A172 (cell line): ENCODE measurements at places on chromosomes 7 and 10. TPM values are rescaled to one million over a fixed set of nuclear protein-coding genes. Genes with fewer than 3 reads are reported as not detected.

ITIH5 gene
- 0.09 and 0.14 TPM in 2 replicates for total RNA-seq

IQUB gene
- 0.22 and 0.46 TPM in 2 replicates for total RNA-seq

ANKRD16 gene
- total RNA-seq: 14.0 and 14.6 TPM in 2 replicates

GJC3 gene
- total RNA-seq: not detected in 2 replicates

GPRIN2 gene
- not detected in 2 replicates for total RNA-seq

C10orf105 gene
- not detected in 2 replicates for total RNA-seq

GRM3 gene
- not detected in 2 replicates for total RNA-seq

CRPPA gene
- total RNA-seq: 0.16 and 0.26 TPM in 2 replicates

MMRN2 gene
- 1.7 TPM in 1 of 2 replicates, not detected in the other for total RNA-seq

PNLIPRP3 gene
- 0.22 TPM in 1 of 2 replicates, not detected in the other for total RNA-seq

PPP1R9A gene
- 6.9 and 9.7 TPM in 2 replicates for total RNA-seq

- no peak for DNase-seq
Observed at GRCh38 chr10:72552857-72553256, 73.0 kb downstream of the MICU1 start.

DNA sequence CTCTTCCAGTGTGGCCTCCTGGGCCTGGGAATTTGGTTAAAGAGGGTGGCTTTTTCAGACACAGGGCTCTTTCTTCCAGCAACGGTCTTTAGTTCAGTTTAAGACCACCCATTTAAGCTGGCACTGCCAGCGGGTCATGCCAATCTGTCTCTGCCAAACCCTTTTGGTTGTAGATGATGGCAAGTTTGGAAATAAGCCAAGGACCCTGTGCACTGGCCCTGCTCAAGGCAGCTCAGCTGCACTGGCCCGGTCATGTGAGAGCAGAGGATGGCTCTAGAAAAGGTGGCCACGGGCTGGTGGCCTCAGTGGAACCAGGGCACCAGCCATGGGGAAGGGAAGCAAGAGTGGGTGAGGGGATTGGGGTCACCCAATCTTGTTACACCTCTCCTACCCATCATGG, 294.1 kb downstream of the GLRX3 start:
- DNase-seq: no peak

GRCh38 chr7:90239625-90240228, 5.2 kb upstream of the CFAP69 start:
- no peak for DNase-seq

GRCh38 chr7:155913719-155914118, 101.5 kb upstream of the SHH start:
- DNase-seq: no peak

DNA sequence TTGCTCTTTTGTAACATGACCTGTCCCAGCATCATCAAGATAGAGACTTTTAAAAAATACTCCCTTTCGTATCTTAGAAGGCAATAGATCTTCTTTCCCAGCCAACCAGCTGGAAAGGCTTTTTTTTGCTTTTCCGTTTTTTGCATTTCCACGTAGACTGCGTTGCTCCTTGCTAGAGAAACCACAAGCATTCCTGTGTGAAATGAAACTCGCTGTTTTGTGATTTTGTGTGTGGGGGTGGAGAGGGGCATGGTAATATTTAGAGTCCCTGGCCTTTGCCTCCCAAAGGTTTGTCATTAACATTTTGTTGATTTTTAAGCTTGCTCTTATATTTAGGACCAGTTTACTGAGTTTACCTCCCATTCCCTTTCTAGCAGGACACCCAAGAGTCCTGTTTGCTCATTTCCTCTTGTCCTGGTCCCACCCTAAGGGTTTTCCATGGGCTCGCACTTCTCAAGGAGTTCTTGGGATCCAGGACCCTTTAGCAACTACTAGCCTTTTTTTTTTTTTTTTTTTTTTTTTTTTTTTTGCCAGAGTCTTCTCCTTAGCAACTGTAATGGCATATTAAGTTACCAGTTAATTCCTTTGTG, 243.6 kb downstream of the BICC1 start:
- DNase-seq: no peak

DNA sequence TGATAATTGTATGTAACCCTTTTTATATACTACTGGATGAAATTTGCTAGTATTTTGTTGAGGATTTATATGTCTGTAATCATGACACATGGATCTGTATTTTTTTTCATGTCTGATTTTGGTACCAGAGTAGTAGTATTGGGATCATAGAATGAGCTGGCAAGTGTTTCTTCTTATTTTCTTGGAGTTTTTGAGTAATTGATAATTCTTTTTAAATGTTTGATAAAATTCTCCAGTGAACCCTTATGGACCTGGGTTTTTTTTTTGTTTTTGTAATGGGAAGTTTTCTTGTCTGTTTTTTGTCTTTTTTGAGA, 28.4 kb downstream of the ZNF33A start:
- no peak for DNase-seq

DNA sequence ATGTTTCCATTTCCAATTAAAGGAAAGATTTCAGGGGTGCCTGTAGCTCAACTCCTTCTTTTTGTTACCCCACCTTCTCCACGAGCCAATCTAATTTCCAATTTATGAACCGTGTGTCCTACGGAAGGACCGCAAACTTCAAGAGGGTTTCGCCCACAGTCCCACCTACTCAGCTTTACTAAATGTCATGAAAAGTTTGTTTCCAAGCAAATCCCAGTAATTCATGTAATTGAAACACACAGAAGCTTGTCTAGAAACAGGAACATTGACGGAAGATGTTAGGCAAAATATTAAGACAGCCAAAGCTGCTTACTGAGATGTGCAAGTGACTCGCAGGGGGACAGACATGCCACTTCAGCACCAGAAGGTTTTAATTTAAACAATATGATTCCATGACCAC, 32.9 kb upstream of the LYZL1 start:
- DNase-seq: no peak

DNA sequence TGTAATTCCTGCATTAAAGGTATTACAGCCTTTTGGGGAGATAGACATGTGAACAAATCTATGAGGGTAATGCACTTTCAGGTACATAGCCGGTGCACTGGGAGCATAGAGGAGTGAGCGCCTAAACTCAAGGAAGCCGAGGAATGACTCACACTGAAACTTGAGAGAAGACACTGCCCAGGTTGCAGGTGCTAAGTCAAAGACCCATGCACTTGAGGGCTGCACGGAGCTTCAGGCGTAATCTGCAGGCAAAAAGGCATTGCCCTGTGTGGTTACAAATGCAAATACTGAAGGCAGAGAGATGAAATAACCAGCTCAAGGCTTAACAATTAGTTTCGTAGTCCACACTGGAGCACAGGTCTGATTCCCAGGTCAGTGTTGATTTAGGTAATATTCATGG, 51.0 kb upstream of the OSBPL3 start:
- DNase-seq: no peak

DNA sequence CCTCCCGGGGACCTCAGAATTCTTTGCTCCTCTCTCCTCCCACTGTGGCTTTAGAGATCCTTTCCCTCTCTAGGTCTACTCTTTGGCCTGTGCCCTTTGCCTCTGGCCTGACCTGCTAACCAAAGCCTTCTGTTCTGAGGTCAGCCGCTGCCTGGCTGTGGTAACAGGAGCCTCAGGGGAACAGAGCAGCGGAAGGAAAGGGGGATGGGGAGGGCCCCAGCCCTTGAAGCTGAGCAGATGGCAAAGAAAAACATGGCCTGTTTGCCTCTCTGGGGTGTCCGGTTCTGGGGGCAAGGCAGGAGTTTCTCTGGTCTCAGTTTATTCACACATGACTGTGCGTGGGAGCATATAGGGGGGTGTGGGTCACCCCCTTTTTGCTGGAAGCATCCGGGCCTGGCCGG, 28.2 kb downstream of the COL26A1 start:
- no peak for DNase-seq

DNA sequence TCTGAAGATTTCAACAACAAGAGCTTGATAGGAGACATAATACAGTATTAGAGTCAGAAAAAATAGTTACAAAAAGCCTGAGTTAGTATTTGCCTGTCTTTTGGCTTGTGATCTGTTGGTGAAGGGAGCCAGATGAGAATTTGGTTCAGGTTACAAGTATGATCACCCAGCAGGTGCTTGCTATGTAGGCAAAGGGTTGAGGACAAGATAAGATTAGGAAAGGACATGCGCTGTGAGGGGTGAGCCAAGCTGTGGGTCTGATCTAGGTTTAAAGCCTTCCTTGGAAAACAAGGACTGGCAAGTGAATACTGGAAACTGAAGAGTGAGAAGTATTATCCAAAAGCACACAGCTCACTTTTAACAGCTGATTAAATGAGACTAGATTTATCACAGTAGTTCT, 28.7 kb upstream of the CD36 start:
- DNase-seq: no peak

DNA sequence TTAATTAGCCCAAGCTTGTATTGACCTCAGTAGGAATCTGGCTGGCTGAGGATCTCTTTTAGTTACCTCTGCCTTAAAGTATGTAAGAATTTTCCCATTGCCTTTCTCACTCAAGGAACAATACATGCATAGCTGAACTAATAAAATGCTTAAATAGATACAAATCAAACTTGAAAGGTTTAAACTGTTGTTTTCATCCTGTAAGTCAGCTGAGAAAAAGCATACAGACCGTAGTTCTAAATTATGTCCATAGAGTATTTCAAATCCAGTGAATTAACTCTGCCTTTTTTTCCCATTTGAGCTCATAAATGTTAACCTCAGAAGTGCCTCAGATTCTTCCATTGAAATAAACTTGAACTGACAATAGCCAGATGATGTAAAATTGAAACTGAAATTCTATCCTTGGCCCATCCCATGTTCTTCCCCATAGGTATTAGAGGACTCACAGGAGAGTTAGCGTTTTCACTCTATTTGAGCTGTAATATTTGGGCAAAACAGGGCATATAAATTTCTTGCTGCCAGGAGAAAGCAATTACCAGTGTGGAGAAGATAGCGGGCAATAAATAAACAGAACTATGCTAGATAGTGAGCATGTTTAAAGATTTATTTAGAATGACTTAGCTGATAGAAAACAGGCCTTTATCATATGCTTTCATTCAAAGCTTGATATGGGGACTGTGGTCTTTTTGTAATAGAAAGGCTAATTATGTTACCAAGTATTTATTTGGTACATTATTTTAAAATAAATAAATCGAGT, 163.7 kb downstream of the WNT2 start:
- no peak for DNase-seq

DNA sequence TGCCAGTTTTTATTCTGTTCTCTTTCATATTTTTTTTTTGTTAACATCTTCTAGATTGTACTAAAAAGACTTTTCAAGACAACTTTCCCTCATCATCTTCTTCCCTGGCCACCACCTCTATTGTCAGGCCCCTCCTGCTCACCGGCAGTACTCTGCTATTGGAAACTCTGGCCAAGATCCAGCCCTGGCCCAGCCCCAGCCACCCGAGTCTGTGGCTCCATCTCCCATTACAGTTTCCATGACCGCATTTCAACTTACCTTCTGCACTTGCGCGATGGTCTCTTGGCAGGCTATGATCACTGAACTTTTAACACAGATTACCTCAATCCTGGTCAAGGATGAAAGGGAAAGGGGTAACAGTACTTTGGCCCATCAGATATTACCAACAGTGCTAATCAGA, 137.7 kb upstream of the POM121L12 start:
- DNase-seq: no peak

DNA sequence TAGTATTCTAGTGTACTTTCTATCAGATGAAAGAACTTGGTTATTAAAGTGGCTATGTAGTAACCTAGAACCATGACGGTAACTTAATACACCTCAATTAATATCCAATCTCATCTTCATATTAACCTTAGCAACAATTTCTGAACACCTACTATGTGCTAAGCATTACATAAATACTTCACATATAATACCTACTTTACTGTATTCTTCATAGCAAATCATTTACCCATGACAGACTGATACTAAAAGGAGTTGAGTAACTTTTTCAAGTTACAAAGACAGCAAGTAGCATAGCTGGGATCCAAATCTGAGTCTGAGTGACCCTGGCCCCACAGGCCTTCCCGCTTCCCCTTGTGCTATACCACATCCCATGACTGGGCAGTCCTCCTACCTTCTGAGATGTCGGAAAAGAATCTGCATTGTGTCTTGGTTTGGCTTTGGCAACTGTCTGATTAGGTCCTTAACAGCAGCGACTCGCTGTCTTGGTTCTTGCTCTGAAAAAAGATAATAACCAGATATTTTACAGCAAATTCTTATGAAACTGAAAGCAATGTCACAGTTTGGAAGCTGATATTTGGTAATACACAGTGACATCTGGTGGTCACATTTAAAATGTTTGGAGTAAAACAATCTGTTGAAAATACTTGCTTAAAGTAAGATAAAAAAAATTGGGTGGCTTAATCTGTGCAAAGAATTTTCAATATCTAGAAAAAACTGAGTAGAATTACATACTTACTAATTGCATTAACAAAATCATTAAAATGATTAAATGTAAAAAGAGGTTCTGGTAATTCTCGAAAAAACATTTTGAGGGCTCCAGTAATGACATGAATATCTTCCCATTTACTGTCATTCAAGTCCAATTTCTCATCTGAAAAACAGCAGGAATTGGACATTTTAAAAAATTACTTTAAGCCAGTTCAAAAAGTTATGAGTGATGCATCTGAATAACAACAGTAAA, 120.1 kb downstream of the ARHGAP12 start:
- DNase-seq: peak; percentile 63

DNA sequence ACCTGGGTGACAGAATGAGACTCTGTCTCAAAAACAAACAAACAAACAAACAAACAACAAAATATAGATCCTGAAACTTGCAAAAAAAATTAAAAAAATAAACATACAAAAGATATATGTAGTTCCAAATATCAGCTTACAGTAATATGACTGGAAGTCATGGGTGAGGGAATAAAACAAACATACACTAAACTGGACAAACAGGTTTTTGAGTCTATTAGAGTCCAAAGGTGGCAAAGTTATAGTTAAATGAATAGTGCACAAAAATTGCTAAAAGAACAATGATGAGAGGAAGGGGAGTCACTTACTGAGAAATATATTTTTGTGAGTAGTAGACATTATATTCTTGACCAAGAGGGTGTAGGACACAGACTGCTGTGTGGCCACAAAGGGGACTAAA, 16.7 kb upstream of the RSBN1L start:
- DNase-seq: no peak

GRCh38 chr7:143216151-143216550, 5.7 kb upstream of the TAS2R40 start:
- peak; percentile 5 for DNase-seq

DNA sequence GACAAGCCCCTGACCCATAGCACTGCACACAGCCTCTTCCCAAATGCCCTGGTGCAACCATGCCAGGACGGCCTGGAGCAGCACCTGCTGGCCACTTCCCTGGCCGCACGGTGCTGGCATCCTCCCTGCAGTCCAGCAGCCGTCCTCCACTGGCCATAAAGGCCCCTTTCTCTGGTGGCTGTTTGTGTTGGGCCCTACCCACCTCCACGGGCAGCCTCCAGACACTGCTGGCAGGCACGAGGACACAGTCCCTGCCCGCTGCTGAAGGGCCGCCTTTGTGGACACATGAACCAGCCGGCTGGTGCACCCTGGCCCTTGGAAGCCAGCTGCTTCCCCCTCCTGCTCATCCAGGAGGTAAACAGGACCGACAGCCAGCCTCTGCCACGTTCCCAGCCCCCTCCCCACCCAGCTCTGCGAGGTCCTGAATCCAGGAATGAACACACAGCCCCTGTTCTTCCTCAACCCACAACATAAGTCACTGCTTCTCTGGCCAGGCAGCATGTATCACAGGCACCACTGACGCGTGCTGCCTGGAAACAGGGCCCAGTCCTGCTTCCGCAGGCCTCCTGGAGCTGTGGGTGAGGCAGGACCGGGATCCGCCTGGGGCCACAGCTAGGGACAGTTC, 43.8 kb downstream of the SPOCK2 start:
- DNase-seq: no peak

DNA sequence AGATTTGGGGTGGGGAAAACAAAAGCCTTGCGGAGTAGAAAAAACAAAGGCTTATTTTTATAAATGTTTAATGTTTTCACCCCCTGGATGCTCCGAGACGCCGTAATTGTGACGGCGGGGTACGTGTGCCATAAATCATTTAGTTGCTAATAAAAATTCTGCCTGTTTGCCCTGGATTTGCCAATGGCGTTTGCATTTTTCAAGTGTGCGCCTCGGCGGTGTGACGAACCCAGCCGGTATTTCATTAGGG, 2.5 kb upstream of the TNRC18 start:
- DNase-seq: peak; percentile 59
